ENCODE measurements at places on chromosomes 11 and 22.

DNA sequence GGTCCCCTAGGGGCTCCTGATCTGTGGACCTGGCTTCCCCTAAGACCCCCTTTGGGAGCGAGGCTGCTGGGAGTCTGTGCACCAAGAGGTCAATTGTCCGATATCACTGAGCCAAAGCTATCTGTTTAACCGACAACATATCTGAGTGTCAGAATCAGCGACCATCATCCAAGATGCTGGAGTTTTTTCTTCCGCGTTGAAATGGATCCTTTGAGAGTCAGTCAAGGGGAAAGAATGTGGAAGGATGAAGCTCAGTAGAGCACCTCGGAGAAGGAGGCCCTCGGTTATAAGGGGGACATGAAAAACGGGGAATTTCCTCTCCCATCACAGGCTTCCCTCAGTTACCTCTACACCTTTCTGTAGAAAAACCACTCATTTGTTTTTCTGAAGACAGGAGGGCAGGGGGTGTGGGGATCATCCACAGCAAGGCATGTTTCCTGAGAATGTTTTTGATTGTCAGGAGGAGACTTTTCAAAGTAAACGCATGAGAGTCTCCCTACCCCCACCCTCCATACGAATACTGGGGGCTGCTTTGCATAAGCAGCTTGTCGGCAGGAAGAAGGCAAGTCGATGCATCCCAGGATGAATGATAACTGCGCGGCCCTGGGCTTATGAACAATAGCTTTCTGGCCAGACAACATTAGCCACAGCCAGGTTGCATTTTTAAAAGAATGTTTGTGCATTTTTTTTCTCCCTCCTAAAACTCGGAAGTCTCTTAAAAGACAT, 37.7 kb upstream of the CCND1 start:
- DNase-seq: no peak

- no peak for DNase-seq
These were observed 236.1 kb downstream of the KCNA4 start for GRCh38 chr11:29780756-29781155.

GRCh38 chr22:39529487-39529851, 3.1 kb downstream of the RPS19BP1 start:
- no peak for DNase-seq

- DNase-seq: peak; percentile 68
These were observed 10.2 kb downstream of the SIRT3 start for GRCh38 chr11:225734-226453.

GRCh38 chr11:59754494-59754858, 700 bp upstream of the STX3 start:
- no peak for DNase-seq

GRCh38 chr11:3737386-3737933, 59.9 kb downstream of the NUP98 start:
- no peak for DNase-seq

GRCh38 chr11:64909653-64910343, 7.2 kb downstream of the ATG2A start:
- no peak for DNase-seq

GRCh38 chr22:44382116-44383038, 69.6 kb upstream of the SHISAL1 start:
- DNase-seq: no peak

- DNase-seq: no peak
These were observed 491.8 kb upstream of the TENM4 start for GRCh38 chr11:79932612-79933011.

DNA sequence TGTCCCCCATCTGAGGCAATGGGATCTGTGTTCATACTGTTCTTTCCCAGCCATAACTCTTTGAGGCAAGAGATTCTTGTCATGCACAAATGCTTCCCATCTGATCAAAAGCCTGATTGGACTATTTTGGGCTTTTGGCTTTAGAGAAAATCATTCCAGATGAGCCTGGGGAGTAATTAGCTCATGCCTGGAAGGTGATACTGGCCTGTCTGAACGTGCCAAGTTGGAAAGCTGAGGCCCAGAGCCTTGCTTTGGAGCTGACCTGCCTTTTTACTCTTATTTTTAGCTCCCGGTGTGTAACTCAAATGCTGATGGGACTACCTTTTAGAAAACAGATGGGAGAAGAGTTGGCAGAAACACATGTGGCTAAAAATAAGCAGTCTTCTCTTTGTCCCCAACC, 105.0 kb downstream of the DBX1 start:
- no peak for DNase-seq

- no peak for DNase-seq
These were observed 91.9 kb downstream of the CSTPP1 start for GRCh38 chr11:47028195-47029093.

DNA sequence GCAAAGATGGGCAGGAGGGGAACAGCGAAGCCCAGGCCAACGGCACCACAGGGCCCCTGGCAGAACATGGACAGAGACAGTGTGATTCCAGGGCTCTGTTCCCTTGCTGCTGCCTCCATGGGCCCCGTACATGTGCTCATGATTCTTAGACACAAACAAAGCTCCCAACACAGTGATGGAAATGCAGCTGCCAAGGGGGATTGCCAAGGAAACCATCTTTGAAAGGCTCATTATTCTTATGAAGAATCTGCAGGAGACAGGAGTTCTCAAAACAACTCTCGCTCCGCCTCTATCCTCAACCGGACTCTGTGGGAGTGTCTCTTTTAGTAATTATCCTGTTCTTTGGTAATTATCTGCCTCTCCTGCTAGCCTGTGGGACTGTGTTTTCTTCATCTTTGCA, 32.2 kb downstream of the SERPINH1 start:
- no peak for DNase-seq

DNA sequence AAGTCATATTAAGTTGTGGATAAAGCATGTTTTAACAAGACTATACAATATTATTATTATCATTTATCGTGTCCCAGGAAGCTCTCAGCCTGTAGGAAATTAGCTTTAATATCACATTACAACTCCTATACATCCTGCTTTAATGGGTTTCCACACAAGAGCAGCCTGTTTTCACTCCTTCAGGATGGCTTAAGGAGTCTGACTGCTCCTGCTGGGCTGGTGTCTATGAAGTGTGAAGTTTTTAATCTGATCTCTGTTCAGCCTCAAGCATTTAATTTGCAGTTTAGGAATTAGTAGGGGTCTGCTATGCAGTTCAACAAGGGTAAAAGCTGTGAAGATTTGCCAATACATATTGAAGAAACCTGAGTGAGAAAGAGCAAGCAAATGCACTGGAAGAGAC, 653.4 kb upstream of the LRRC4C start:
- DNase-seq: no peak

GRCh38 chr11:30429550-30429949, 106.6 kb downstream of the ARL14EP start:
- no peak for DNase-seq

DNA sequence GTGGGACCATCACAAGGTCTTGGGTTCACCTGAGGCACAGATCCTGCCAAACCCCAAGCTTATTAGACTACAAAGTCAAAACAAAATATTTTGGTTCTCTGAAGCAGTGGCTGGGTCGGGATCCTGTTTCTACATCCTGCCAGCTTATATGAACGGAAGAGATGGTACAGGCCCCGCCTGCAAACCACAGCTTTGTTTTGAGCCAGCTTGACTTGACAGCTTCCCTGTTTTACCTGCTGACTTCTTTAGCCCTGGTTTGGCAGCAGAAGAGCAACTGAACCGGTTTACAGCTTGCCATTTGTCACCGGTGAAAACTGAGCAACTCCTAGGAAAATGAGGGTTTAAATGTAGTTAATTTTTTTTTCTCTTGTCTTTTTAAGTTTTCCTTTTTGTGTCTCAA, 11.4 kb downstream of the PACS1 start:
- peak; percentile 48 for DNase-seq

- DNase-seq: no peak
These were observed 53.2 kb downstream of the SHISAL1 start for GRCh38 chr22:44259366-44260215.

DNA sequence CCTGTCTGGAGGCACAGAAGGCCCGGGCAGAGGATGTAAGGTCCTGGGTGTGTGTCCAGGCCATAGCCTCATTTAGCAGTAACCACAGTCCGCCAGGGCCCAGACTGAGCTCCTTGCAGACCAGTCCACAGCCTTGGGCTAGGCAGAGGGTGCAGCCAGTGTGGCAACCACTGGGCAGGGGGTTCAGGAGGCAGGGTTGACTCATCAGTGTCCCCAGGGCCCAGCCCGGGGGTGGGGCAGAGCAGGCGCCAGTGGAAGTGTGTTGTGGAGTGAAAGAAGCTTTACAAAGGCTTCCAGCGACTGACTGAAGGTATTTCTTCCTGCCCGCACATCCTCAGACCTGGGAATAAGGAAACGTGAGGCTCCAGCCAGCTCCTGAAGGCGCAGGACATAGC, 27.7 kb upstream of the WNT11 start:
- no peak for DNase-seq

GRCh38 chr11:253160-253885, 16.5 kb downstream of the PSMD13 start:
- no peak for DNase-seq

GRCh38 chr22:49972163-49973017, 11.8 kb downstream of the PIM3 start:
- no peak for DNase-seq

DNA sequence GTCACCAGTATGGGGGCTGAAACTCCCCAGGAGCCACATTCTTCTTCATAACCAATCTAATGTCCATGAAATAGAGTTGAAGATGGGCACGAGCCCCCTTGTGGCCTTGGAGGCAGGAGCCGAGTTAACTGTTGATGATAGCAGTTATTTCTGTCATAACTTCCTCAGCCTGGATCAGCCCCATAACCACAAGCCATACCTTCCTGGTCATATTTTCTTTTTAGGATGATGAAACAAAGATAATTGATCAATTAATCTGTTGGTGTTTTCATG, 65.0 kb upstream of the TTC12 start:
- DNase-seq: no peak

- no peak for DNase-seq
These were observed 230.9 kb upstream of the UBASH3B start for GRCh38 chr11:122424636-122425035.

DNA sequence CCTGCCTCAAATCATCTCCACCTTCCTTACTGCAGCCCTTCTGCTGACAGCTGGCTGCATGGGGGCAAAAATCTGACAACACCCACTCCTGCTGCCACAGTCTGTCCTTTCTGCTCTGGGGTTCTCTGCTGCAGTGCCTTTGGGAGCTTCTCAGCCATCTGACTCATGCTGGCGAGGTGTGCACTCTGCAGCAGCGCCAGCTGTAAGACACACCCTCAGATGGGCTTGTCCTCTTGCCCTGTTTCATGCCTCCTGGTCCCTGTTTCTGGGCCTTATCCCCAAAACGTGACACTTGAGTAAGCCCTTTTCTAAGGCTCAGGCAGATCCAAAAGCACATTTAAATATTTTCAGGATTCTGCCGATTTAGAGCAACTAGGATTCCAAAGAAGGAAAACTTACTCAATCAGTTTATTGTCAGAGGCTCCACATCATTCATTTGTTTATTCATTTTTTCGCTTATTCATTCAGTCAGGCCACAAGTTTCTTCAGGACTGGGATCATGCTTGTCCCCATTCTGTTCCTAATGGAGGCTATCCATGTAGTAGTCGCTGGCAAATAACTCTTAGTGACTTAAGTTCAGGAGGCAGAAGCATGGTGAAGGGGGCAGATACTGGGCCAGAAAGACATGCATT, 60.2 kb downstream of the SMIM38 start:
- DNase-seq: peak; percentile 70

- DNase-seq: no peak
These were observed 67.5 kb upstream of the ZBED5 start for GRCh38 chr11:10925149-10925926.

GRCh38 chr11:28108958-28109357, 770 bp downstream of the METTL15 start:
- no peak for DNase-seq

Data from H4 (cell line).